ENCODE measurements at places on chromosomes 13 and 19. TPM values are rescaled to one million over a fixed set of nuclear protein-coding genes. Genes with fewer than 3 reads are reported as not detected.

NCAN gene
- 1.5 TPM for total RNA-seq

DNA sequence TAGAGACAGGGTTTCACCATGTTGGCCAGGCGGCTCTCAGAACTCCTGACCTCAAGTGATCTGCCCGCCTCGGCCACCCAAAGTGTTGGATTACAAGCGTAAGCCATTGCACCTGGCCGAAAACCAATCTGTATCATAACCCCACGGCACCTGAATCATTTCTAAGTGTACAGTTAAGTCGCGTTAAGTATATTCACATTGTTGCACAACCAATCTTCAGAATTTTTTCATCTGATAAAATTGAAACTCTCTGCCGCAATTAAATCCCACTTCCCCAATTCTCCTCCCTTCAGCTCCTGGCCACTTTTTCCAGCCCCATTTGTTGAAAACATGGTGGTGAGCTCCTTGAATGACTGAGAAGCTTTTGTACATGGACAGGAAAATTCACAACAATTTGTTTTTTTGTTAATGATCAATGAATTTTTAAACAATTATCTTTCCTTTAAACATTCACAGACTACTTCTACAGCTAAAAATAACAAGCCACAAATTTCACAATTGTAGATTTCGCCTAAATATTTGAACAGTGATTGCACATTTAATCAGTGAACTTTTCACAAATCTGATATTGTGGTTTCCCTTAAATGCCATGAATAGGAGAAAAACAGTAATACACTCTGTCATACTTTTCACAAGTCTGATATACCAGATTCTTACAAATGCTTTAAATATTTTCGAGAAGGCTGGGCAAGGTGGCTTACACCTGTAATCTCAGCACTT is 13.8 kb downstream of the FGF21 start:
- no peak for DNase-seq

DNA sequence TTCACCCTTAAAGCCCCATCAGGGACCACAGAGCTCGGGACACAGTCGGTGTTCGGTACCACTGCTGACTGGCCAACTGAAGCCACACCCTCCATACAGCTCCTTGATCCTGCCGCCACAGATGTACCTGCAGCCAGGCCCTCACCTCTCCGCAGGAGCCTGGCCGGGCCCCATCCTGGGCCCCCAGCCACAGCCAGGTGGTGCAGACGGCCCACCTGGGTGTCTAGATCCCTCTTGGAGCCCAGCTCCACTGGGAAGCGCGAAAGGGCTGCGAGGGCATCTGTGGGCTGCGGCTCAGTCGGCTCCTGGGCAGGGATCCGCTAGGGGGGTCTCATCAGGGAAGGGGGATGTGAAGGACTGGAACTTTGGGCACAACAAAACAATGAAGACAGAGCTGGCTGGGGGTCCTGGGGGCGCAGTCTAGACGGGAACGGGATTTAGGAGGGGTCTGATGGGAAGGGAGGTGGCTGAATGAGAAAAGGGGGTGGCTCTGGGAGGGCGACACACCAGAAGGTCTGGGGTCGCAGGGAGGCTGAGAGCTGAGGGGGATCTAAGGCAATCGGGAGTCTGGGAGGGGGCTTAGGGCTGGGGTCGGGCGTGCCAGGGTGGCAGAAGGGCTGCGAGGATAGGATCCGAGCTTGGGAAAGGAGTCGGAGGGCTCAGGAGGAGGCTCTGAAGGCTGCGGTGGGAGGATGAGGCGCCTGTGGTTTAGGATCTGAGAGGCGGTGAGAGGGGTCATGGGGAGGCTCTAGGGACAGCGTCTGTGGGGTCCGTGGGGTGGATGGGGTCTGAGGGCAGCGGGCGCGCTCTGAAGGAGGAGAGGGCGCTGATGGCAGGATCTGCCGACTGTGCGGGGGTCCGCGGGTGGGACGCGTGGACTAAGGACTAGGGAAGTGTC is 15.8 kb downstream of the PRODH2 start:
- DNase-seq: no peak

DNA sequence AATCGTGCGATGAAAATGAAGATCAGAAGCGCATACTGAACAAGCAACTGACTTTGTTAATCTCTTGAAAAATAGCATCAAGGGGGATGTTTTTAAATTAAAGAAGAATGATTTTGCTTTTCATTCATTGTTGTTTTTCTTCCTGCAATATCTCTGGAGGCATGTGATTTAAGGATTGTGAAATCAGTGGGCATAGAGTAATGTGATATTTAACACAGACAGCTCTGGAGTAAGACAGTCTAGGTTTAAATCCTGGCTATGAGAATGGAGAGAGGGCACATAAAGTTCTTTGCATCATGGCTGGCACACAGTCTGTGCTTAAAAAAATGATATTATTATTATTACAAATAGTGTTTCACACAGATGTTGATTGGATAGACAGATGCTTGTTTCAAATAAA is 243.1 kb upstream of the NBEA start:
- DNase-seq: no peak

DNA sequence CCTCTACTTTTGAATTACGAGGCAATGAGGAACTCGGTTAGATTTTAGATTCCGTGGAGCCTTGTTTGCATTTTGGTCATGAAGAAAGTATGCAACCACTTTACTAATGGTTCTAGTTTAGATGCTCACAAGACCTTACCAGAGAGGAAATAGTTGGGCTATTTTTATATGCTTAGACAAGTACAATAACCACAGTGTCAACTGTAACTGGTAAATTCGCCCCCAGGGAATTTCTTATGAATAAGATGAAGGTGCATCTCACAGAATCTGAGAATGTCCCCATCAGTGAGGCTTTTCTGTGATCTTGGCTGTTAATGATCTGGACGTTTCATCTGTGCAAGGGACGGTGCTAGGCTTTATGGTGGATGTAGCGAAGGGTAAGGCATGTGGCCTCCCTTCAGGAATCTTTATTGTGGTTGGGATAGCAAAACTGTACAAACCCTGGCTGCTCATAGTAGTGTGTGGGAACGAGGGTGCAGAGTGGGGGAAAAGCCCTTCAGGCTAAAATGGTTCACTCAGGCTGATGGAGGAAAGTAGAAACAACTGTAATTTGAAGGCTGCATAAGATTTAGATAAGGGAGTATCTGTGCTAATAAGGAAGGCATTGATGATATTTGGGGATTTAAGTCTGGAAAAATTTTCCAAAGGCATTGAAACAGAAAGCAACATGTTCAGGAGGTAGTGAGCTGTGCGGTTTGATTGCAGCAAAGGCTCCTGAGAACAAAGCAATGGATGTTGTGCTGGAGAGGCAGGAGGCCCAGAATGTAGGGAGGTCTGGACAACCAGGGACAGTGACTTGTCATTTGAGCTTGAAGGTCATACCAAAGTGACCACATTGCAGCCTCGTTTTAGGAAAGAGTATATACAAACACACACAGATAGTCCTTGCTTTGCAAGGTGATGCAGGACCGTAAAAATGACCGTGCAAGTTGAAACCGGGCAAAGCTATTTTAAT is 28.4 kb downstream of the UBAC2 start:
- no peak for DNase-seq

DNA sequence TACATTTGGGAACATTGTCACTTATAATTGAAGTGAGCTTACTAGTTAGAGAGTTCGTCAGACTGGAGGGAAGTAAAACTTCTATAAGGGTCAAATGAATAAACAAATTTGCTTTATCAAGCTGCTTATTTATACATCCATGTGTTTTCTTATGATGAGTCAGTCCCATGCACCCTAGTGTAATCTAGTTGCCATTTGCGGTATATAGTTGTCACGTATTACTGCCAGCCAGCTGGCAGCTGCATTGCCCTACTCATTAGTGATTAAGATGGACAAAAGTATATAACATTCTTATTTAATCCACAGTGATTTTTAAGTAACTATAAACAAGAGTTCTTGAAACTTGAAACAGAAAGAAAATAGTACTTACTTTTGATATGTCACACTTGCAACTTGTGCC is 182.4 kb downstream of the GPC6 start:
- no peak for DNase-seq

GRCh38 chr19:18999016-18999758 is 34.1 kb downstream of the SUGP2 start:
- DNase-seq: no peak

- no peak for DNase-seq
These were observed 7.9 kb downstream of the PBX4 start for GRCh38 chr19:19610376-19611202.

- DNase-seq: no peak
These were observed 491.0 kb downstream of the FGF9 start for GRCh38 chr13:22161871-22162270.

CNMD gene
- 97.9 TPM for total RNA-seq

DNA sequence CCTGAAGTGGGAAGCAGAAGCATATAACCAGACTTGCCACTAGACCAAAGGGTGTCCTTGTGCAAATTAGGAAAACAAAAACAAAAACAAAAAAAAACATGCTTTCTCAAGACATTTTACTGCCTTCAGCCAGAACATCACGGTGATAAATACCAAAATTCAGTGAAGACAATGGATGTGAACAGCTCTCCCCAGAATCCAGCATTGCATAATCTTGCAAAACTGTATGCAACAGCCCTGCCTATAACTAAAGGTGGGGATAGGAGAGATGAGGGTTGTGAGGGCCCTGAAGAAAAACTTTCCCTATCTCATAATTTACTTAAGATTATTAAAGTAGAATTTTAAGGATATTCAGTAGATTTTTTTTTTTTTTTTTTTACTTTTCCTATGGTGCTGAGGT is 24.9 kb upstream of the NDFIP2 start:
- DNase-seq: no peak

GRCh38 chr19:18419699-18420460 is 682 bp downstream of the SSBP4 start:
- DNase-seq: no peak

CGB3 gene
- total RNA-seq: 0.46 TPM

ZNF575 gene
- not detected for total RNA-seq

- DNase-seq: no peak
These were observed 299.0 kb downstream of the ITGBL1 start for GRCh38 chr13:101751488-101751887.

GRCh38 chr13:23678795-23679194 is 108.6 kb downstream of the TNFRSF19 start:
- no peak for DNase-seq

CERS4 gene
- 66.5 TPM for total RNA-seq
